Epithelial cell of proximal tubule (primary cell): ENCODE measurements at places on chromosomes 6 and 20. TPM values are rescaled to one million over a fixed set of nuclear protein-coding genes. Genes with fewer than 3 reads are reported as not detected.

DNA sequence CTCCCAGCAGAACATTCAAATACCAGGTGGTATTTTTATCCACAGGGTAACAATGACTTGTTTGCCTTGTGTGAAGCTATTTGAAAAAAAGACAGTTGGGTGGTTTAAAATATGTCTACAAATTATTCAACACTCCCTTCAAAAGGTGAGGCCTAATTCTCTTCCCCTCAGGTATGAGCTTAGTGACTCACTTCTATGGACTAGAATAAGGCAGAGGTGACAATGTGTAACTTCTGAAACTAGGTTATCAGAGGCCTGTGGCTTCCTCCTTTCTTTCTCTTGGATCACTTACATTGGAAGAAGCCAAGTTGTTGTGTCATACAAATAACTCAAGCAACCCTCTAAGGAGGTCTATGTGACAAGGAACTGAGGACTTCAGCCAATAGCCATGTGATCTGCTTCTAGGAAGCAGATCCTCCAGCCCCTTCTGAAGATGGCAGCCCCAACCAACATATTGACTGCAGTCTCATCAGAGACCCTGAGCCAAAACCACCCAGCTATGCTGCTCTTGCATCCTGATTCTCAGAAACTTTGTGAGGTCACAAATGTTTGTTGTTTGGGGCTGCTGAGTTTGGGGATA lies 102.6 kb downstream of the SNAP25 start:
- DNase-seq, result no peak

DNA sequence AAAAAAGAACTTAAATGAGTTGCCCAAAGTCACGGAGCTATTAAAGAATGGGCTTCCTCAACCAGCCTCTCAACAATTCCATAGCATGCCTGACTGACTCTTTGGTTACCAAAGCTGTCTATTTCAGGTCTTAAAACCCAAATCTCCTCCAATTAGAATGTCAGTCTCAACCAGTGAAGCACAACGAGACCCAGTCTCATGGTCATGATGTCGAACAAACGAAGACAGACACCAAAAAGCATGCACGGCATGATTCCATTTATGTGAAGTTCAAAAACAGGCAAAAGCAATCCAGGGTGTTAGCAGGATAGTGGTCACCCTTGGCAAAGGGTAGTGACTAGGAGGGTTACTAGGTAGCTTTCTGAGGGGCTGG lies 16.3 kb upstream of the PTPN1 start:
- DNase-seq, result no peak

- no peak for DNase-seq
These were observed 266.8 kb upstream of the PLN start for GRCh38 chr6:118281291-118281690.

DNA sequence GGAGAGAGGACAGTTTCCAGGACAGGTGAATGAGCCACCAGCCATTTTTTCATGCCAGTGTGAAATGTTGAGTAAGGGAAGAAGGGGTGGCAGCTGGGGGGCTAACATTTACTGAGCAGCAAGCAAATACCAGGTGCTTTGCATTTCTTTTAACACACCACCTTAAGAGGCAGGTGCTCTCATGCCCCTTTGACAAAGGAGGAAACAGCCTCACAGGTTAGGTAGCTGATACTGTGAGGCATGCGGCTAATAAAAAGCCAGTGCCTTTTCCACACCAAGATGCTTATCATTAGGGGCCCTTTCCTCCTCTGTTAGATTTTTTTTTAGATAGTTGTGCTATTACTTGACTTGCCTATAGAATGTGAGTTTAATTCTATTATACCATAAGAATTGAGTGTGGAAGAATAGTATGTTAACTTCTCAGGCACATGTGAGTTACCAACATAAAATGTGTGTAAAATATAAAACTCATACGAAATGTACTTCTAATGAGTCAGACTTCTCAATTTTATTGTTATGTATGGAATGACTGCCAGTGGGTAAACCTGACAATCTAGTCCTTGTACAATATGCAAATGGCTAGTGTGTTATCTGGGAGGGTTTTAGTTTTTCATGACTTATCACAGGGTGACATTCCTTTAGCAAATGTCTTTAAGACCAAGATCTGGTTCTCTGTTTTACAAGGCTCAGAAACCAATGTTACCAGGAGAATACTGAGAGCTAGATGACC lies 260.0 kb downstream of the TMEM242 start:
- no peak for DNase-seq

DNA sequence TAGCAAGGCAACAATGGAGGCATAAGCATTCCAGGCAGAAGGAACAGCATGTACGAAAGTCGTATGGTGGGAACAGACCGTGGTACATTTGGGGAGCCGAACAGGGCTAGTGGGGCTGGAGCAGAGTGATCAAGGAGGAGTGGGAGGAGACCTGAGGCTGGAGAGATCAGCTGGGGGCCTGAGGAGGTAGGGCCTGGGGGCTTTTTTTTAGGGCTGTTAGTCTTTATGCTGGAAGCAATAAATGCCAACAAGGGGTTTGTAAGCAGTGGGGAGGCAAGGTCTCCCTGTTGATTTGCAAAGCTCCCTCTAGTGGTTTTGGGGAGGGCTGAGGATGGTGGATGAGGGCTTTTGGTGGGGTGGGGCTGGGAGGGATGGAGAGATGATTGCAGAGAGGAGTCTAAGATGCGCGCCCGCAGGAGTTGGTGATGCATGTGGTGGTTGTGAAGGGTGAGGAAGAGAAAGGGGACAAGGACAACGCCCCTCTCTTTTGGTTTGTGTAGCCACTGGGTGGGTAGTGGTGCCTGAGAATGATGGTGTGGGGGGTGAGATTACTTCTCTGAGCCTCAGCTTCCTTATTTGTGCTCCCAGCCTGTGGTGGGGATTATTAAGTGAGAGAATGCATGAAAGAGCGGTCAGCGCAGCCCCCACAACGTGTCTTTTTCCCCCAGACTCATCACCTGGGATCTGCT lies 74.1 kb upstream of the TOX2 start:
- DNase-seq, result no peak

GRCh38 chr6:36697481-36697903 lies at the start of gene RAB44:
Gene RAB44, plus strand, starts transcription at chr6:36697826. Its CDS starts 6,410 bp downstream, at chr6:36704236.
- no peak for DNase-seq

Gene HDDC2
- 66.4 and 79.7 TPM in 2 replicates for total RNA-seq

Gene TCF15
- total RNA-seq, result 2.6 and 4.0 TPM in 2 replicates

Gene RBM24
- total RNA-seq, result 3.2 and 5.4 TPM in 2 replicates

Gene TRIM15
- total RNA-seq, result not detected in 2 replicates

Gene WFDC13
- not detected in 2 replicates for total RNA-seq
